ENCODE measurements at places on chromosomes 6 and 20.

- DNase-seq: no peak
These were observed 112.3 kb upstream of the RPS6KA2 start for GRCh38 chr6:166739117-166739975.

DNA sequence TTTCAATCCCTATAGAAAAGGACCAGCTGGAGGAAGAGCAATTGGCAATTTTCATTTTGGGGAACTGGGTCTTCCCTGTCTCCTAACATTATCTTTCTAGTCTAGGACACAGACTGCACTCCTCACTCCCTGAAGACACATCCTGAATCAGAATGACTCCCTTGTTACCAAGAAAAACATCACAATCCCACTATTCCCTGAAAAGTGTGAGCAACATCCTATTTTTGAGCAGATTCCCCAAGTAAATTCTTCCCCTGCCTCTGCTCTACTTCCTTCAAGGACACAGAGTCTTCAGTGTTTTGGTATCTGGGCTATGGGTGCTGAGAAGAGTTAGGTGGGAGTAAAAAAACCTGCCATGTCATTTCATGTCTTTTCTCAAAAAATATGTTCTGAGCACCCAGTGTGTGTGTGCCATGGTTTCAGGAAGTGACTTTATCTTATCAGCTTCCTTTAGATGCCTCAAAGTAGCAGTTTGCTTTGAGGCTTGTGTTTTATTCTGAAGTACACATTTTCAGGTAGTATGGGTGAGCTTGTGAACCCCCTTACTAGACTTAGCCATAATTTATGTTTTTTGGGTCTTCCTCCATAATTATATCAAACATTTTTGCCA, 12.4 kb downstream of the LAMA4 start:
- no peak for DNase-seq

DNA sequence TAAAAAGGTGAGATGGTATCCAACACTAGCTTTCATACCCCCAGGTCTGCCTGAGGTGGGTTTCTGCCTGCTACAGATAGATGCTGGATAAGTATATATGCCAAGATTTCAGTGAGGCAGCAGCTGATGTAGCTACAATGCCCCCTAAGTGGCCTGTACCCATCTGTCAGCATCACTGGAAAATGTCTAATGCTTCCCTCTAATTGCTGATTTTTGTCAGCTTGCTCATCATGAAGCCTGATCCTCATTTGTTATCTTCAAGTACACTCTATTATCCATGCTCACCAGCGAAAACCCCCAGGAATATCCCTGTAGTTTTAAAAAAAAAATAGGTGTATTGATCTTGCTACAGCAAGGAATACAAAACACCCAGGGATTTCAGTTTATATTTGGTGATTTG, 32.2 kb downstream of the OPRM1 start:
- no peak for DNase-seq

GRCh38 chr6:147507162-147508041, 1.1 kb upstream of the SAMD5 start:
- DNase-seq: peak; percentile 12

- DNase-seq: no peak
These were observed 124.2 kb downstream of the LRRC1 start for GRCh38 chr6:53918854-53919510.

DNA sequence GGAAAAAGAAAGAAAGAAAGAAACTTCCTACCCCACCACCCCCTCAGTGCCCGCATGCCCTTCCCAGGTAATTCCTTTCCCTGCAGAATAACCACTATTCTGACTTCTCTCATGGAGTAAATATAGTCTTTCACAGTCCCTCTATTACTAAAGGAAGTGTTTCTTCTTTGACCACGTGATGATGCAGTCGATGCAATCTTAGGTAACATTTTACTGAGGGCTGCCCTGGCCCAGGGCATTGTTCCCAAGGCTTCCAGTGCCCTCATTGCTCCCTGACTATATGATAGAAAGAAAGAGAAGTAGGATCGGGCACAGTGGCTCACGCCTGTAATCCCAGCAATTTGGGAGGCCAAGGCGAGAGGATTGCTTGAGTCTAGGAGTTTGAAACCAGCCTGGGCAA, 29.1 kb downstream of the ARHGAP40 start:
- no peak for DNase-seq

DNA sequence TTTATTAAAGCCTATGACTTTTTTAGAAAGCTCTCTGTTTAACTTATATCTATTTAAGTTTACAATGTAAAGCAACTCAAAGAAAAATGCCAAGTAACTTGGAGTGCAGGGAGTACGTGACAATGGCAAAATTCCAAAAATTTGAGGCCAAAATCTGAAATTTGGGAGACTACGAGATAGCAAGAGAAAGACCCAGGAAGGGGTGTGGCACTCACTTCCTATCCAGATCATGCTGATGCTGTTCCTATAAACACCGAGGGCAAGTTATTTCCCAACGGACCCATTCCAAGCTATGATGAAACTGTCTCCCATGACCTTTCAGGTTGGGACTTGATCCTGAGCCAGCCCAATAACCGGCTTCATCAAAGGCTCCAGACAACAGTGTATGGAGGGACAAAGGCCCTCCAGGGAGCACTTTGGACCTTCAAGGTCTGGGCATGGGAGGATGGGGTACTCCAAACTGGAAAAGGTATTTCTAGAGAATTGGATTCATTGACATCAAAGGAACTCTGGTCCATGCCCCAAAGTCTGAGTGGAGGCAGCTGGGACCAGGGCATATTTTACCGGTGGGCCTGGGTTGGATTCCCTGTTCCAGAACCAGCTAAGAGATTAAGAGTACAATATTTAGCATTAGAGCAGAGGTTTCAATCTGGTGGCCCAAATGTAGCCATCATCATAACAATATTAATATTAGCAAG, 15.7 kb upstream of the SLC13A3 start:
- DNase-seq: no peak

GRCh38 chr6:39610221-39610620, 115.0 kb downstream of the KIF6 start:
- DNase-seq: no peak

DNA sequence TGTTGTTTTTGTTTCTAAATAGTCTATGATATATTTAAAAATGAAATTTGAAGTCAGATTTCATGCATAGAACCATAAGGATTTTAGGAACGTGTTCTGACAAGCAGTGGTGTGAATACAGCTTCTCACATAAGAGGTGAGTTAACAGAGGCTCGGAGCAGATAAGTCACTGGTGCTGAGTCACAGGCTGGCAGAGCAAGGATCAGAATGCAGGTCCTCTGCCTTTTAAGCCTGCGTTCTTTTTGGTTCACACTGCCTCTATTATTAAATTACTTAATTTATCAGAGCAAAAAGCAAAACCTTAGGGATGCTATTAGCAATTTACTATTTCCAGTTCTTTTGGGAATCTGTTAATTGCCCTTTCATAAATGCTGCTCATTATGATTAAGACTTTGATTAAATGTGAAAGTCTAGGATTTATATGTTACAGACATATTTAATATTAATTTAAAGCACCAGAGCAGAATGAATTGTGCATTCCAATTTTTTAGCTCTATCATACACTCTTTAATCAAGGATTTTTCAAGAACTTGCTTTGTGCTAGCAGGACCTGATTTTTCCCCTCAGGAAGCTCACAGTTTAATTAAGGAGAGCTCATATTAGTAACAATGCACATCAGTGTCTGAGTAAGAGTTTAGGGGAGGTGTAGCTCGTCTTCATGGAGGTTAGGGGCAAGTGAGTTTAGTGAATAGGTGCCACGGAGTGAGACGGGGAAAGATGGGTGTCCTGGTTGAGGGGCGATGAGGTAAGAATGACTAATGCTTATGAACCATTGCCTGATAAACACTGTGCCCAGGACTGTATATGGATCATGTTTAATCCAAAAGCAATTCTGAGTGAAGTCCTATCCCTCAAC, 212.7 kb upstream of the AGPAT4 start:
- no peak for DNase-seq

GRCh38 chr6:69758214-69758613, 38.6 kb downstream of the LMBRD1 start:
- no peak for DNase-seq

- DNase-seq: no peak
These were observed 186.2 kb downstream of the EPM2A start for GRCh38 chr6:145548933-145549648.

DNA sequence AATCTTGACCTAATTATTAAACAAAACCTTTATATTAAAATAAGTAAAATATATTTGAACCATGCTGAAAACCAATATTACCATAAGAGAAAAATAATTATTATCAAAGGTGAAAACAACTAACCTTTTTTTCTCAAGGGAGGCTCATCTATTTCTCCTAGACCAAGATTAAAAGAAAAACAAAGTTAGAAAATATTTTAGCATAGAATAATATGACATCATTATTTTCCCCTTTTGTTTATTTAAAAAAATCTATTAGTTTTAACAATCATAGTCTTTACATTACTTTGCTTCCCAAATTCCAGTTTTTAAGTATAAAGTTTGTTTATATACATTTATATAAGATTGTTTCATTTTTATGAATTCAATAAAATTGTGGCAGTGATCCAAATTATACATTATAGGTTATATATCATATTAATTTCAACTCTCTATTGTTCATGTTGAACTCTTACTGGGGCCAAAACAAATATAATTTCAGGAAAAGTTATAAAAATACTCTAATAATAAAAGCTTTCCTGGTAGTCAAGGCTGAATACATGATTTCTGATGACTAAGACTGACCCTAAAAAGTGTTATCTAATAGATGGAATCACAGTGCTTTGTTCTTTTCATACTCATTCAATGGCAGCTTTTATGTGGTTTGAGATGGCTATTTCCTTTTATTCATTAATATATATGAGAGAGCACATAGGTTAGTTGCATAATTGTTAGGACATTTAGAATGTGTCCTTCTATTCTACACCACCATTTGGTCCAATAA, 89.4 kb downstream of the TRDN start:
- DNase-seq: no peak

DNA sequence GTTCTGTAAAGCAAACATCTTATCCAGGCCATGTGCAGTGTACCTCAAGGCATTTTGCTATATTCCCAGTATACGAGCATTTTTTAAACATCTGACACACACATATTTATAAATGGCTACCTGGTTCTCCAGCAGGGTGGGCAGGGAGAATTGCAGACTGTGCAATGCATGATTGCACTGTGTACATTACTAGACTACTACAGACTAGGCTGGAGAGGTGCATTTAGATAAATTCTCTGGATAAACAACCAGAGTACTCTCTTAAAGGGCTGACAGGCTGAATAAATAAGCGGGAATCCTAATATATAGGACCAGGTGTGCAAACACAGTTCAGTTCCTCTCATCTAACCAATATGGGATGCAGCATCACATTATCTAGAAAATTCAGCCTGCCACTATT, 428.3 kb upstream of the ARID1B start:
- DNase-seq: peak; percentile 69

DNA sequence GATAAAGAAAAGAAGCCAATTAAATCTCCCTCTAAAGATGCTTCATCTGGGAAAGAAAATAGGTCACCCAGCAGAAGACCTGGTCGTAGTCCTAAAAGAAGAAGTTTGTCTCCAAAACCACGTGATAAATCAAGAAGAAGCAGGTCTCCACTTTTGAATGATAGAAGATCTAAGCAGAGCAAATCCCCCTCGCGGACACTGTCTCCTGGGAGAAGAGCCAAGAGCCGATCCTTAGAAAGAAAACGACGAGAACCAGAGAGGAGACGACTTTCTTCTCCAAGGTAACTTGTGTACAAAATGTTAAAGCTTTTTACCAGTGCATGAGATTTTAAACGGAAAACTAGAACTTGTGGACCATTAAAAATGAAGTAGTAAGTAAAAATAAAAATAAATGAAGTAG, 46.5 kb downstream of the FAM217A start:
- DNase-seq: no peak

GRCh38 chr6:119626884-119627619, 277.5 kb upstream of the MAN1A1 start:
- DNase-seq: no peak

GRCh38 chr20:32089637-32090362, 19.7 kb upstream of the TM9SF4 start:
- DNase-seq: no peak

- no peak for DNase-seq
These were observed 37.4 kb upstream of the ARMH2 start for GRCh38 chr6:24836109-24836508.

DNA sequence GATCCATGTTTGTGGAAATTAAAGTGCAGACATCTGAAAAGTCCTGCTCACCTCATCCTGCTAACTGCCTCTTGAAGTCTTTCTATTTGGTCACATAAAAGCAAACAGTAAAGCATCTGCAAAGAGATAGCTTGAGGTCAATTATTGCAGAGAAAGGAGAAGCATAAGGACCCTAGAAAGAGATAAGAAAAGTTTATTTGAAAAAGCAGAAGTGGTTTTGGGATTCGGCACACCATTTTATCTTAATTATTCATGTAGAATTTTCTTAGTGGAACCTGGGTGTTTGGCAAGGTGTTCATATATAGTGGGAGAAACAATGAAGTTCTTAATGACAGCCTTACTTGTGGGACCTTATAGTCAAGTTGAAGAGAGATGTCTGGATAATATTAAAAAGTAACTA, 280.8 kb downstream of the CENPW start:
- DNase-seq: no peak

DNA sequence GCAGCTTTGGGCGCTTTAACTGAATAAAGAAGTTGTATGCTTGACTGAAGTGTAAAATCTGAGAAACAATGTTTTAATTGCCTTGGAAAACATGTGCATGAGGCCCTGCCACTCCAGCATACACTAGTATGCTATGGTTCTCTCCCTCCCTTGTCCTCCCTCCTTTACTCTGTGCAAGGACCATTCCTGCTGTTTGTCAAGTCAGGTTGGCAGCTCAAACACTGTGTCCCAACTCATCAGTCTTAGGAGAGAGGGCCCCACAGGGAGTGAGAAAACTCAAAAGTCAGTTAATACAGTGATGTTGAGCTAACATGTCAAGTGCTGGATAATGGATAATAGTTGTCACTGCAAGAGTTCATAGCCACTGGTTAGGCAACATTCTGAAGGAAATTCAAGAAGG, 543.6 kb downstream of the GRIK2 start:
- DNase-seq: no peak

- DNase-seq: no peak
These were observed 204.1 kb downstream of the SIM1 start for GRCh38 chr6:100260584-100260983.

GRCh38 chr6:40764726-40765125, 177.6 kb upstream of the LRFN2 start:
- no peak for DNase-seq

GRCh38 chr6:137659871-137660270, 165.7 kb upstream of the OLIG3 start:
- DNase-seq: no peak

DNA sequence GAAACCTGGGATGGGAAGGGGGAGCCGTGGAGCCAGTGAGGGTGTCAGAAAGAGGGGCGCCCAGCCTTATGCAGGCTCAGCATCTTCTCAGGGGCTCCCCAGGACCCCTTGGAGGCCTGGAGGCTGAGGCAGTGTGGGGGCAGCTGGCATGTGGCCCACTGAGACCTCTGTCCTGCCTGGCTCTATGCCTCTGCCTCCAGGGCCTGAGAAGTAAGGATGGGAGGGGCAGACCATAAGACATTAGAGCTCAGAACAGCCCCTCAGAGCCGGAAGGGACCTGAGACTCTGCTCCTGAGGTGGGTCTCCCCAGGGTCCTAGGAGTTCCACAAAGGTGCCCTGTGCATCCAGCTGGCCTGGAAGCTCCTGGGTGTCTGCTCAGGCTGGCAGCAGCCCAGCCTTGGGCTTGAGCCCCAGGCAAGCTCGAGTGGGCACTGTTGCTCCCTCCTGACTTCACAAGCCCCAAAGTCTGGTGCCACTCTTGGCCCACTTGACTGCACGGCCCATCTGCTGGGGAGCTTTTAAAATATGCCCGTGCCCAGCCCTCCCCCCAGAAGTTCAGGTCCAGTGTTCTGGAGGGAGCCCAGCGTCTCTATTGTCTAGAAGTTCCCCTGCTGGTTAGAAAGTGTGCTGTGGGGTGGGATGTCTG, 126.8 kb downstream of the GRM4 start:
- DNase-seq: no peak

GRCh38 chr20:63745424-63745805, 5.8 kb downstream of the SLC2A4RG start:
- DNase-seq: no peak

All from NCI-H187 (cell line).